Astrocyte of the spinal cord (primary cell): ENCODE measurements at places on chromosomes 2 and 18.

- DNase-seq = no peak
Measured at GRCh38 chr2:42107249-42108042, 59.6 kb downstream of the PKDCC start.

DNA sequence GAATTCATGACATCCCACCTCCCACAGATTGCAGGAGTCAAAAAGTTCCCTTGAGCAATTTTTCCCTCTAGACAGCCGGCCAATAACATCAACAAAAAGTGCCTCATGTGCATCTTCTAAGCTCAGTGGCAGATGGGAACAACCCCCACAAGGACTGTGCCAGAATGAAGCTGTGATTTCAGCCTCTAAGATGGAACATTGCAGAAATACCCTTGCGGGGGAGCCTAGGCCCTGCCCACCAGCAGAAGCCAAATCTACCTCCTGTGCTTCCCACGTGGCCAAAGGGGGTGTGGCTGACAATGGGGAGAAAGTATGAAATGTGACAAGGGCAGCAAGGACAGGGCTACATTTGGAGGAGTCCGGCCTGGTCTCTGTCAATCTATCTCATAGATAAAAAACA is 482.3 kb downstream of the TGIF1 start:
- DNase-seq = no peak

DNA sequence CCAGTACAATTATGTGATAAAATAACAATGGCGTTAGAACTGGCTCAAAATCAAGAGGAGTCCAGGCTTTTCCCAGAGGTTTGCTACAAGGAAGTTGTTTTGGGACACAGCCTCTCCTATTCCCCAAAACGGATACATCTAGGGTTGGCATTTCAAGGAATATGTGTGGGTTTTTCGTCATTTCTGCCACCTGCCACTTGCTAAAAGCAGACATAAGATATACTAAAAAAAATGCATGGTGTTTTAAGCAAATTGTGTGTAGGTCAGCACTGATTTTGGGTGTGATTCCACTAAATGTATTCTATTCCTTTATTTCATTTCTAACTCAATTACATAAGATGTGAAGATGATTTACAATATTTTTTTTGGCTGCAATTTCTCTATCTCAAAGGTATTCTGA is 36.4 kb upstream of the GCG start:
- no peak for DNase-seq

- DNase-seq = no peak
Measured at GRCh38 chr2:39839261-39839848, 60.3 kb upstream of the THUMPD2 start.

GRCh38 chr2:46876741-46877384 is 38.7 kb downstream of the MCFD2 start:
- DNase-seq = peak; percentile 88

GRCh38 chr18:54671291-54671881 is 80.3 kb downstream of the DYNAP start:
- DNase-seq = peak; percentile 56

- DNase-seq = peak; percentile 31
Measured at GRCh38 chr2:174952607-174953006, 52.6 kb downstream of the CHN1 start.

GRCh38 chr2:237352279-237352845 is 61.6 kb downstream of the COL6A3 start:
- no peak for DNase-seq

- DNase-seq = peak; percentile 59
Measured at GRCh38 chr2:44553456-44553855, 191.7 kb downstream of the CAMKMT start.

DNA sequence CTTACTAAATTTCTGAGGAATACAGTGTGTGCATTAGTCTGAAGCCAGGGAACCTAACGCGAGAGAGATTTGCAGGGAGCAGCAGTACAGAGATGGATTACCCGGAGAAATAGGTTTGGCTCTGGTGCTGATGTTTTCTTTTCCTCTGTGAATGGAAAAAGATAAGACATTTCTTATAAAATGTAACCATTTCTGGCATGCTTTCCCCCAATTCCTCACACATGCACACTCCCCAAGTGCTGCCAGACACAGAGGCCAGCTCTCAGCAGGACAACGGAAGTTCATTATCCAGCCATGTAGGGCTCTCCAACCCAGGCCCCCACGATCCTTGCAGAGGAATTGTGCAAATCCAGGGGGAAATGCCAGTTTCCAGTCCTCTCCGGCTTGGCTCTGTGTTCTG is 224.5 kb upstream of the MGAT5 start:
- DNase-seq = no peak

DNA sequence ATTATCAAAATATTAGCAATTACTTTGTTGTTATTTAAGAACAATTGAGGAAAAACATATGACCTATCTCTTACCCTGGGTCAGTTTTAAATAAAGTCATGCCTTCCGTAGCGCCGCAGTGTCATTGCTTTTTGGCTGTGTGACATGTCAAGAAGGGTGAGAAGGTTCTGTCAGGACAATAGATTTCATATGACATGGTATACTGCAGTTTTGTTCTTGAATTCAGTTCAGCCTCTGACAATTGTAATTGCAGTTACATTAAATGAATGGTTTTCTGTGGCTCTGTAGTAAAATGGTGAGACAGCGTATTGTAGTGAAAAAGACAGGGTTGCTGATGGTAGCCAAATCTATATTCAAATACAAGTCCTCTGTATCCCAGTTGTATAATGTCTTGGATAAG is 307.2 kb downstream of the CDH2 start:
- DNase-seq = no peak

DNA sequence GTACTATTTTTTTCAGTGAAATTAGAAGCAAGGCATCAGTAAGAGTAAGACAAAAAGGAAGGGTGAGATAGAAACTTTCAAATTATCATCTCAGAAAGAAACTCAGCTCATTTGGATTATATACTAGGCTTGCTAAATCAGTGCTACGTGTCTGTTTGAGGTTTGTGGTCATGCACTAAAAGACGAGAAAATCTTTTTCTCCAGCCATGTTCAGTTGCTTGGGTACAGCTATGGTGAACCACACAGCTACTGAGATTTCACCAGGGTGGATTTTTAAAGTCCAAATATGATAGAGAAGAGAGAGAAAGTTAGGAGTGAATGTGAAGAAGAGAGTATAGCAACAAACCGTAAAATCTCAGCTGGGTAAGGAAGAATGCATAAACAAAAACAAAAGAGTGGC is 161.6 kb downstream of the PTH2R start:
- no peak for DNase-seq

DNA sequence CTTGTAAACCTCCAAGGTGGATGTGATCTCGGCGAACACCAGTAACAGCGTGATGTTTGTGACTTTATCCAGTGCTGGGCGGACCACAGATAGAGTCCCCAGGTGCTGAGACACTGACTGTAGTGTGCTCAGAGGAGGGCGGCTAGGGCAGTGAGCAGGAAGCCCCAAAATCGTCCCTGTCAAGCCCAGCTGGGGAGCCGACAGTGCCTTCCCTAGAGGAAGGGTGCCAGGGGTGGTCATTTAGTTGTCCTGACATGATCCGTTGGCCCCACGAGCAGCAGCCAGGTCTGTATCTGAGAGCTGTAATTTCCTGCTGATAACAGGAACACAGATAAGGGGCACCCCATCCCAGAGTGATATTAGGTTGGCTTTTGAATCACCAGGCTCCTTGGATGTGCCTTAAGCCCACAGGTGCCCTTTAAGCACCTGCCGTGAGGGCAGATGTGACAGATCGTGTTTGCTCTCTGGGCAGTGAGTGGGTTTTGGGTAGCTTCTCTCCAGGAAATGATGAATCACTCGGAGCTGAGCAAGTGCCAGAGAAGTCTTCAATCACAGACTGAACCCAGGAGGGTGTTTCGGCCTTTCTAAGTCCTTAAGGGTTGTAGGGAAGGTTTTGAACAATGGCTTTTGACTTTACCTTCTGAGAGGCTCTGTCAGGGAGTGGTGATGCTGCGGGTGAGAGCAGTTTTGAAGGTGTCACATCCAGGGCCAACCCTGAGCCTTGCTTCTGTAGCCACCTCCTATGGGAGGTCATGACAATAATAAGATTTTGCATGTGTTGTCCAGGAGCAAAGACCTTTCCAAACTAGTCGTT is 7.7 kb downstream of the LPIN1 start:
- DNase-seq = peak; percentile 61

DNA sequence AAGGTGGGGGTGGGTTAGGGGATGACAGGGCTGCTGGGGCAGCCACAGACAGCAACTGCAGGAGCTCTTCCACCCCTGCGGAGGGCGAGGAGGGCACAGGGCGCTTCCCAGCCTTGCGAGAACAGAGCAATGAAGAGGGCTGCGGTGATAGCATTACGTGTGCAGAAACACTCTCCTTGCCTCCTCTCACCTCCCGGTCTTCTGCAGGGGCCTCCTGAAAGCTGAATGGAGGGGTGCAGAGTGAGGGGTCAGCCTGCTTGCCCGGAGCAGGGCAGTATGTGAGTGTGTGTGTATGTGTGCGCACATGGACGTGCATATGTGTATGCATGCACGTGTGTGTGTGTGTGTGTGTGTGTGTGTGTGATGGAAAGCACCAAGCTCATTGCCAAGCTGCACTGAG is 29.5 kb upstream of the IL1R2 start:
- no peak for DNase-seq

- DNase-seq = no peak
Measured at GRCh38 chr18:3055186-3055728, 42.3 kb upstream of the LPIN2 start.

DNA sequence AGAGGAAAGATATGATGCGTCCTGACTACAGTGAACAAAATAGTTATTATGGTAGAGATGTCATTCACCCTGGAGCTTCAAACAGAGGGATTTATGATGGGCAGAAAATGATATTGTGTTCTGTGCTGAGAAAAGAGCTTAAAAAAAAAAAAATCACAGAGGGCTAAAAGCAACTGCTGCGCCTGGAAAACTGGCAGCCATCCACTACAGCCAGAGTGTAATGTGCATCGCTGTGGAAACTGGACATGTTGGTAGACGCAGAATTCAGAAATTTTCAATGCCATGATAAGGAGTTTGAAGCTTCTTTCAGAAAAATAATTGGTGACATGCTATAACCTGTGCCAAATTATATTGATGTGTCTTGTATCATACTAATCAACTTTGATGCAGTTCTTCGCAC is 122.9 kb upstream of the SOX11 start:
- no peak for DNase-seq

GRCh38 chr2:144513388-144514101 is 6.4 kb downstream of the ZEB2 start:
- DNase-seq = peak; percentile 81

- peak; percentile 28 for DNase-seq
Measured at GRCh38 chr2:180495606-180496005, 484.8 kb upstream of the UBE2E3 start.

DNA sequence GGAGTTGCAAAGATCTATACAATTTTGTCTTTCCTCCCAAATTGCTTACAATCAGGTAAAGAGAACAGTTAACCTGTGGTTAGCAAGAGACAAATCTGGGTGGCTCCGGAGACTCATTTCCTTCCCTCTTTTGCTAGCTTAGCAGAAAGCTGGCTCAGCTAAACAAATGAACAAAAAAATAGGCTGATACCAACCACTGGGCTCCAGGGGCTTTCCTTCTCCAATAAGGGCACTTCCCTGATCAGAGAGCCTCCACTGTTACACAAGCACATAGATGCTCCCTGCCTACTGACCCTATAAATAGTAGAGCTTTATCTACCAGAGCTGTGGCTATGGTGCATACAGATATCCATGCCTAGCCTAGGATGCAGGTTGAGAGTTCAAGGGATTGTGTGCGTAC is 90.1 kb upstream of the ARL5A start:
- no peak for DNase-seq

DNA sequence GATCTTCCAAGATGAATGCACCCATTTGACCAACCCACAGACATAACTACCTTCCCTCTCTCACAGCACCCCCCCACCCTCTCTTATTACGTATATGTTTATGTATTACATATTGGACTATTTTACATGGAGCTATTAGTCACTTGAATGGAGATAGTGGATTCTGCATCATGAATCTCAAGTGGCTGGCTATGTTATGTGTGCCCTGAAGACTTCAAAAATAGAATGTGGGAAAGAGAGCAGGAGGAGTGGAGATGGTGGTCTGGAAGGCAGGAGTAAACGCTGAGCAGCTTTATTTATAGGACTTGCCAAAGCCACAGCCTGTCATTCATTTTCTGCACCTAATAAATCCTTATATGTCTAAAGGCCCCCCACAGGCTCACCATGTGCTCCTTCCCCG is 4.9 kb downstream of the ANTXR1 start:
- DNase-seq = no peak

GRCh38 chr18:45503990-45504389 is 111.3 kb upstream of the SLC14A2 start:
- DNase-seq = peak; percentile 33

DNA sequence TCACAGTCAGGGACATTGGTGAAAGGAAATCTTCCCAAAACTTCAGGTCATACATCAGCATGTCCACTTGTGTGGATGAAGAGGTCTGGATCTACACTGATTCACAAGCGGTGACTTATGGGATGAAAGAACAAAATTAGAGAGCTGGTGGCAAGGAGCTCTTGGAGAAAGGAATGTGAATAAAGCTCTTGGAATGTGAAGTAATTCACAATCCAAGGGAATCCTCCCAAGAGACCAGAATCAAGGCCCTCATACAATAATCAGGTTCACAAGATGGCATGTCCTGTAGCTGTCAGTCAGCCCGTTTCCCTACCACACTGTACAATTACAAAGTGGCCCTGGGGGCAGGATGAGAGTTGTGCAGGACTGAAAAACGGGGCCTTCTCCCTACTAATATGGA is 96.2 kb downstream of the MRPS9 start:
- no peak for DNase-seq

GRCh38 chr18:12398625-12399024 is 9.1 kb upstream of the PRELID3A start:
- no peak for DNase-seq

DNA sequence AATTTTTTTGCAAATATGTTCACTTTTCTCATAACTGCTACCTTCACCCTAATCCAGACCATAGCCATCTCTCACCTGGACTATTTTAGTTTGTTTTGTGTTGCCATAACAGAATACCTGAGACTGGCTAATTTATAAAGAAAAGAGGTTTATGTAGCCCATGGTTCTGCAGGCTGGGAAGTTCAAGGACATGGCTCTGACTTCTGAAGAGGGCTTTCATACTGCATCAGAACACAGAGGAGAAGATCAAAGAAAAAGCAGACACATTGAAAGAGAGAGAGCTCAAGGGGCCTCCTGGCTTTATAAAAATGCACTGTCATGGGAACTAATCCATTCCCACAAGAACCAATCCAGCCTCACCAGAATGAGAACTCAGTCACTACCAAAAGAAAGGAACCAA is 25.0 kb upstream of the DDX18 start:
- no peak for DNase-seq

DNA sequence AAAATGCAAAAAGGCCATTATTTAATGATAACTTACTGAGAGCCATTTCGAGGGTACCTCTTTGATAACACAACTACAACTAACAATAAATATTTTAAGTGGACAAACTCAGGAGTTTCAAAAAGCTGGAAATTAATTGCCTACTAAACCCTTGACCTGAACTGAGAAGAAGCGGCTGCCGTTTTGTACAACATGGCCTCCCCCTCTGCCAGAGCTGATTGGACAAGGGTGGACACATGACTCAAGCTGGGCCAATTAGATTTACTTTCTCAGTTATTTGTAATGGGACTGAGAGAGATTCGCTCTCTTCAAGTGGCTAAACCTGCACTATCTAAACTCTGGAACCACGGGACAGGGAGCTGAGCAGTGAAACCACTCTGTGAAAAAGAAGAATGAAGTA is 135.9 kb upstream of the SERPINE2 start:
- no peak for DNase-seq
